ENCODE measurements at places on chromosomes 3 and 15.

- no peak for DNase-seq
Measured at GRCh38 chr3:189572249-189572648, 58.9 kb upstream of the TP63 start.

DNA sequence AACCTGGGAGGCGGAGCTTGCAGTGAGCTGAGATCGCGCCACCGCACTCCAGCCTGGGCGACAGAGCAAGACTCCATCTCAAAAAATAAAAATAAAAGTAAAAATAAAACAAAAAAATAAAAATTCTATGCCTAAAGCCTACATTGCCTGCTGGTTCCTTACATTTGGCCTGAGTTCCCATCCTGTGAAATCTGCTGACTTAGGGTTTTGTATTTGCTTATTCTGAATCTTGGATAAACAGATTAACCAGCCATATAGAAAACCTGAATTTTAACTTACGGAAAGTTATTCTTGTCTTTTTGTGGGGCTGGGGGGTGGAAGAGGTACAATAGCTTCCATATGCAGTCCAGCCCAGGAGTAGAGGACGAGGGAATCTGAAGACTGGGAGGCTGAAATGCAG, 73.7 kb upstream of the UMPS start:
- DNase-seq: no peak

DNA sequence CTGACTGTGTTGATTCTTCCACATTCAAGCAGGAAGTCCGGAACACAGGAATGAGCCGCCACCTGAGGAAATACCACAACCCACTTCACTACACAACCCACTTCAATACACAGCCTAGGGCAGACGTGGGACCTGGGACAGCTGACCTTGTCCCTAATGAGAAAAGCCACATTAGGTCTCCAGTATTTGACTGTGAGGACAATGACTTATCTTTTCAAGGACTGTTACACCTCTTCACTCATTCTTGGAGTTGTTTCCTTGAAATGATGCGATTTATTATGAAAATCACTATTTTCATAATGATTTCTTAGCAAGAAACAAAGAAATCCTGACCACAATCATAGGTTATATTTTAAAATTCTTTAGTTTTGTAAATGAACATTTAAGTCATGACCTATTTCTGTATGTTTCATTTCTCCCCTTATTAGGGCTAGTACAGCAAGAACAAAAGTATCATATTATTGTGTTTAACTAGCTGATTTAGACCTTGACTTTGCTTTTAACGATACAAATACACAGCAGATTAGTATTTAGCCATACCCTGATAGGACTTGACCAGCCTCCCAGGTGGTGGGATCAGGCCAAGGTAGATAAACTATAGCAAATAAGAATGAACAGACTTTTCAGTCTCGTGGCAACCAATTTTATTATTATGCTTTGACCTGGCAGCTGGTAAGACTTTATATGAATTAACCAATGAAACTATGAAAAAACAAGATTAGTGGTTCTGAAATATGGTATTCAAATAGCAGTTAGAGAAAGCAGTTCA, 6.0 kb downstream of the RAB27A start:
- DNase-seq: no peak

DNA sequence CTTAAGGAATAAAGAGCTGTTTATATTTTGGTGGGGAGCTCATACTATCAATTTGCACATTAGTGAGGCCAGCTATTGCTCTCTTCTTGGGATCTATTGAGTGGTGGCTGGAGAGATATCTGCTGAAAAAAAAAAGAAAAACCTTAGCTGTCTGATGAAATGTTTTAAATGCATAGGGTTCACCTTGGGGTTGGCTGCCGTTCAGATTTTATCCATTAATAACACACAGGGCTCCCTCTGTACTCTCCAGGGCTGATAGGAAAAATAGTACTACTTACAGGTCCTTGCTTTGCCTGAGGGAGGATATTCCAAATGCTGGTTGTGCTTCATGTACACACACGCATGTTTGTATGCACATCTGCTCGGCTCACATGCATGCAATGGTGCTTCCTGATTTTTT, 803.7 kb downstream of the MCTP2 start:
- DNase-seq: no peak

DNA sequence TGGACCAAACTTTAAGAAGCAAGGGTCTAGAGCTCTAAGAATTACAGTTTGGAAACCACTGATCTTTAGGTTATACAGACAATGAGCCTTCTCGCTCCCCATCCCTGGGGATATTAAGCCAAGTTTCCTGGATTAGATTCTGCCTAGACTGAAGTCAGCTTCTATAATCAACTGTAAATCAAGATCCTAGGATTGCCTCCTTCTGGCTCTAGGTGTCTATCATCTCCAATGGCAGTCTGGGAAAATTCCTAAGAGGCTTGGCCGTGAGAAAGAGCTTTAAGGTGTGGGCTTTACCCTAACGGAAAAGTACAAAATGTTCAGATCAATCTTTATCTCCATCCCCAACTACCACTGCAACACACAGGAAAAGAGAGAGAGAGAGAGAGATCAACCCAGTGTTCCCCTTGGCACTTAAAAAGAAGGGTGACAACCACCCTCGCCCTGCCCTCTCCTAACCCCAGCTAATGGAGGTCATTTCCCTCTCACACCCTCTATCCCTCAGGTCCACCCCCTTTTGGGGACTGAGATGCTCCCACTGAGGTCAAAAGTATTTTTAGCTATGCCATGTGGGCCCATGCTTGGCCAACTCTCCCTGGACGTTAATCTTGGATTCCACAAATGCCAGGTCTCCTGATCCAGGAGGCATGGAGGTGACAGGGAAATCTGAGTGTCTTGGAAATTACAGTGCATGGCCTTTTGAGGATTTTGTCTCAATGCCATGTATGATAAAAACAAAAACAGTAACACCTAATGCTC, 202.8 kb upstream of the BCL6 start:
- no peak for DNase-seq

- no peak for DNase-seq
Measured at GRCh38 chr15:96502196-96502595, 171.7 kb downstream of the NR2F2 start.

GRCh38 chr15:83062768-83063180, 4.3 kb downstream of the BTBD1 start:
- no peak for DNase-seq

- no peak for DNase-seq
Measured at GRCh38 chr3:39905788-39906187, 96.4 kb downstream of the MYRIP start.

DNA sequence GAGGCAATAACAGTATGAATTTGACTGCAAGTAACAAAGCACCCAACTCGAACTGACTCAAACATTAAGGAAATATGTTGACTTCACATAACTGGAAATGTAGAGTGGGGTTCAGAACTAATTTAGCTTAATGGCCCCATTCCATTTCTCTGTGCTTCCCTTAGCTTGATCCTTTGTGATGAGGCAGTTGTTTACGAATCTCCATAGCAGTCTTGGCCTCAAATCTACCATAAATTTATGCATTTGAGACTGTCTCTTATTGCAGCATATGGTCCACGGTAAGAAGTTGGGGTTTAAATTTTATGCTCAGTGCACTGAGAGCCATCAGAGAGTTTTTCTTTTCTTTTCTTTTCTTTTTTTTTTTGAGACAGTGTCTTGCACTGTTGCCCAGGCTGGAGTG, 148.7 kb upstream of the POU1F1 start:
- DNase-seq: no peak

GRCh38 chr3:57983734-57984518, 24.3 kb upstream of the FLNB start:
- DNase-seq: no peak

DNA sequence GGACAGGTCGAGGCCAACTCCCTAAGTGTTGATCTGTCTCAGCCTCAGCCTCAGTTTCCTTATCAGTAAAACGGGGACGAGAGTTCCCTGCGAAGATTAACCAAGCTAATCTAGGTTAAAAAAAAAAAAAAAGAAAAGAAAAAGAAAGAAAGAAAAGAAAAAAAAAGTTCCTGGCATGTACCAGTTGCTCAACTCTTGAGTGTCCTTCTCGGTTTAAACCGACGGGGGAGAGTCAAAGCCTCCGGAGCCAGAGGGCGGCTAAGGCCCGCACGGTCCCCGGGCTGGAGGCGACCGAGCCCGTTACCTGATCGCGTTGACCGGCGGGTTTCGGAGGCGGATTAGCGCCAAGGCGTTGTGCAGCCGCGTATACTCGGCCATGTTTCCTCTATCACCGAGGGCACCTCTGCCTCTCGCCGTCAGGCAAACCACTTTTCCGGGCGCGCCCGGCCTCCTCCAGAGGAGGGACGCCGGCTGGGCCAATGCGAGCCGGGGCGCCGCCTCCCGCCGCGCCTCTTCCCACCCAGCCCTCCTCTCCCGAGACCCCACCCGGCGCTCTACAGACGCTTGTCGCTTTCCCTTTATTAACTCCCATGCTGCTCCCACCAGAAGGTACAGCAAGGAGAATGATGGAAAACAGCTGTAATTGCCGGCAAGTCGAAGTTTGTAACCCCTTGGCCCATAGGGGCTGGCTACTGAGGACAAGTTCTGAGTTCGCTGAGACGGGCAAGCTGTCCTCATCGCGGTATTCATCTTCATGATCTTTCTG, at the start of gene EHHADH:
EHHADH (minus strand) TSS at position 405 of the 766 bp plus-strand sequence; CDS start at position 378, 27 bp downstream.
- peak; percentile 5 for DNase-seq

DNA sequence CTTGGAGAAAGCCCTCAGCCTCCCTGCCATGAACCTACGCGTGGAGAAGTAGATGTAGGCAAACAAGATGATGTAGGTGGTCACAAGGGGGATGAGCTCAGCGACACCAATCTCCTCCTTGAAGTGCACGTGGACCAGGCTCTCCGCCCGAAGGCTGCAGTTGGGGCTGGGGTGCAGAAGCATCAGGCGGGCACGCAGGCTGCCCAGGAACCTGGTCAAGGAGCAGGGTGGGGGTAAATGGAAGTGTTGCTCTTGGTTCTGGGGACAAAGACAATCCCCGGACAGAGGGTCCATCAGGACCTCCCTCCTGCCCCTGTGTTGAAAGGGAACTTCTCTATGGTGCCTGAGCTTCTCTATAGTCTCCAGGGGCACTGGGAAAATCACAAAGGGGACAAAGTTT, 45.1 kb downstream of the PTPN23 start:
- DNase-seq: no peak

DNA sequence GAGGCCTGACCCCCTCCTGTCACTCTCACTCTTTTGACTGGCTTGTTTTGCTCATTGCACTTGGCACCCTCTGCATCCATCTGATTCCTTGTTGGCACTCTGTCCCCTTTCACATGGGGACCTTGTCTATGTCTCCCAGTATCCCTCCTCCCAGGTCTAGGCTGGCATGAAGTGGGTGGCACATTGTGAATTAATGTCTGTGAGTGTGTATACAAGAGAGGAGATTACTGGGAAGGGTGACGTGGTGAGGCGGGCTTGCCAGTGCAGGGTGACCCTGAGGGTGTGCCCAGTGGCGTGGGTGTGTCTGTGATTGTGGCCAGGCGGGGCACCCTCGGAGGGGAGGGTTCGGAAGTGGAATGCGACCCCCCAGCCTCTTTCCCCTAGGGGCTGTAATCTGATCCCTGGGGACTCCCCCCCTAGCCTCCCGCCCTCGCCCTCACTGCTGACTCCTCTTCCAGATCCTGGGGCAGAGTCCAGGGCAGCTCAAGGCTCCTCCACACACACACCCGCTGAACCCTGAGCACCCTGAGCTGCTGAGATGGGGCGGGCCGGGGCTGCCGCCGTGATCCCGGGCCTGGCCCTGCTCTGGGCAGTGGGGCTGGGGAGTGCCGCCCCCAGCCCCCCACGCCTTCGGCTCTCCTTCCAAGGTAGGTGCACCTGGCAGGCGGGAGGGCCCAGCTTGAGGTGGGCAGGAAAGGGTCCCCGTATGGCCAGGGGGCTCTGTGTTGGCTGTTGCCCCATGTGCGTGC, at the start of gene SEMA3B:
SEMA3B (plus strand) TSS at position 445 of the 749 bp plus-strand sequence; CDS start at position 539, 94 bp downstream.
- no peak for DNase-seq

GRCh38 chr3:50298836-50299637, at the start of the genes HYAL3 and NAA80:
TSS of gene HYAL3 (minus strand) at chr3:50299405. CDS start at chr3:50295602, 3,803 bp downstream.
TSS of gene NAA80 (minus strand) at chr3:50299405. CDS start at chr3:50297463, 1,942 bp downstream.
- peak; percentile 98 for DNase-seq

- DNase-seq: no peak
Measured at GRCh38 chr15:60096157-60096556, 92.0 kb downstream of the FOXB1 start.

GRCh38 chr3:100982710-100983109, 10.5 kb downstream of the ABI3BP start:
- no peak for DNase-seq

GRCh38 chr15:39502611-39503195, 78.2 kb upstream of the THBS1 start:
- DNase-seq: no peak

DNA sequence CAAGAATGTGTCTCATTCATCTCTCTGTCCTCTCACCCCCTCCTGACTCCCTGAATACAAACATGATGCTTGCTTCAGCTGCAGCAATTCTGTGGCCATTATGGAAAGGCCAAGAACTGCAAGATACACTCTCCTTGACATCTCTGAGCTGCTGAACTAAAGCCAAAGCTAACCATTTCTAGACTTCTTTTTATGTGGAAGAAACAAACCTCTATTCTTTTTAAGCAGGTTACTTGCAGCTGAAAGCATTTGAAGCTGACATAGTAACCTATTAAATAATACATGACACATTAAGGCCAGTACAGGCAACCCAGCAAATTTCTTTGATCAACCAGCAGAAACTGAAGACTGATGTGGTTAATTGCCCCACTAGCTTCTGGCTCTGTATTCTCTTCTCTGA, 17.5 kb downstream of the FHIT start:
- no peak for DNase-seq

DNA sequence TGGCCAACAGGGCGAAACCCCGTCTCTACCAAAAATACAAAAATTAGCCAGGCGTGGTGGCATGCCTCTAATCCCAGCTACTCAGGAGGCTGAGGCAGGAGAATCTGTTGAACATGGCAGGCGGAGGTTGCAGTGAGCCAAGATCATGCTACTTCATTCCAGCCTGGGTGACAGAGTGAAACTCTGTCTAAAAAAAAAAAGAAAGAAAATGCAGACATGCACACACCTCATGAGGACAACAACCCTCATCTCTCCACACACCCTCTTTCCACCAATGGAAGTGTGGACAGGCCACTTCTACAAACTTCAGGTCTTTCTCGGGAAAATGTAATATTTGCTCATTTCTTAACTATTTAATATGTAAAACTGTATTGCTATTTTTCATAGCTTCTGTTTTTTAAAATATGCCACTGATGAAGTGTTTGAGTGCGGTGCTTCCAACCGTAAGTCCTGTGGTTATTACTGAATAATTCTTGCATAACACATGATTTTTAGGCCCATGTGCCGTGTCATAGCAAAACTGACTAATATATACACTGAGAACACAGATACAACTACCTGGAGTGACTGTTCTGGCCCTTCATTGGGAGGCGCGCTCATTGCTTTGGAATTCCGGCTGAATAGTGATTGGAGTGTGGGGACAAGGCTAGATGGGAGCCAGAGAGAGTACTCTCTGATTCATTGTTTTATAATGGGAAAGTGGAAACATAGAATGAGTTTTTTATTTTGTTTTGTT, 23.1 kb downstream of the LRRC31 start:
- no peak for DNase-seq

GRCh38 chr3:115323380-115323779, 176.3 kb upstream of the ZBTB20 start:
- DNase-seq: no peak

- DNase-seq: no peak
Measured at GRCh38 chr15:66713843-66714508, 11.9 kb downstream of the SMAD6 start.

GRCh38 chr15:77870195-77871065, 207.1 kb downstream of the TBC1D2B start:
- no peak for DNase-seq
